Mucosa of gallbladder (tissue), 1 donor: ENCODE measurements at places on chromosomes 1 and 21. TPM values are rescaled to one million over a fixed set of nuclear protein-coding genes. Genes with fewer than 3 reads are reported as not detected.

DNA sequence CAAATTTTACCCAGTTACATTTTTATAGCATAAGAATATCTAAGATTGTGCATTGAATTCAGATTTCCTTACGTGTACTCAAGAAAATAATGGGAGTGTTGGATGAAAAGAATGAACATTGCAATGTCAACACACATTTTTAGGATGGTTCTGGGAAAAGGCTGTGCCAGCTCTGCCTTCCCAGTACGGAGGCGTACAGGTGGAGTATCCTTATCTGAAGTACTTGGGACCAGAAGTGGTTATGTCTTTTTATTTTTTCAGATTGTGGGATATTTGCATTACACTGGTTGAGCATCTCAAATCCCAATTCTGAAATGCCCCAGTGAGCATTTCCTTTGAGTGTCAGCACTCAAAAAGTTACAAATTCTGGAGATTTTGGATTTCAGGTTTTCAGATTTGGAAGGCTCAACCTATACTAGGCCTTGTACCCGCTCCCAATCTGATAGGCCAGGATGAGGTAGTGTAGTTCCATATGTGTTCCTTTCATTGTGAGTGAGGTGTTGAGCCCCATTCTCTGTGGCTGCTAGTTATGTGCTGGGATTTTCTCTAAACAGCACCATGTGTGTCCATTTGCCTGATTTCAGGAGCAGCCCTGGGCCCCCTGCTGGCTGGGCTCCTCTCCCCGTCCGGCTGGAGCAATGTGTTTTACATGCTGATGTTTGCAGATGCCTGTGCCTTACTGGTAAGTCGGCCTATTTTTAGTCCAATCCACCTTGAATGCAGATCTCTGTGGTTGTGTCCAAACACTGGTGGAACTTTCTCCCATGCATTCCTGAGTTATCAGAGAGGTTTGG, 60.8 kb downstream of the SLC37A1 start:
- DNase-seq: no peak

- DNase-seq: no peak
Measured at GRCh38 chr1:210940081-210940617, 193.8 kb downstream of the KCNH1 start.

DNA sequence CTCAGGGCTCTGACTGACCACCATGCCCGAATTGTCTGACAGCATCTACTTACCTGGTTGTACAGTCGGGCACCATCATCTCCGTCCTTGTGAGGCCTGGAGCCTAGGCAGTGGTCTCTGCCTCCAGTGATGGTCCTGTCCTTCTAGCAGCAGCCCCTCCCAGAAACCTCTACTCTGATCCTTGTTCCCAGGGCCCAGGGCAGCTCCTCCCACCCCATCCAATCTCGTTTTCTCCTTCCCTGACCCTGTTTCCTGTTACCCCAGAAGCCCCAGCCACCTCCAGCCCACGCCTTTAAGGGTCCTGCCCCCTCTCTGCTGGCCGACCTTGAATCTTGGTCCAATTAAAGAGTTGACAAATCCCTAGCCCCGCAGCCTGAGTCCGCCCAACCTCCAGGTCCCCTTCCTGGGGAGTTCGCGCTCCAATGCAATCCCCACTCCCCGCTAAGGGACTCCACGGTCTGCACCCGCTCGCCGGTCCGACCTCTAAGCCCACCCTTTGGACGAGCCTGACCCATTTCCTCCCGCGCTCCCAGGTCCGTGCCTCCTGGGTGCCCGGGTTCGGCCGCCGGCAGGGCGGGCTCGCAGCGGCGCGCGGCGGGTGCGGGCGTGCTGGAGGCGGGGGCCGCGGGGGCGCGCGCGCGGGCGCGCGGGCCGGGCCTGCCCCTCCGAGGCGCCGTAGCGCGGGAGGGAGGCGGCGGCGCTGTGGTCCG, at the start of gene B4GALT2:
B4GALT2 (plus strand) TSS at position 660 of the 710 bp plus-strand sequence. CDS start 1,951 bp downstream, outside the sequence.
- DNase-seq: no peak

GRCh38 chr21:14736672-14737071, 190.6 kb upstream of the SAMSN1 start:
- DNase-seq: no peak

GRCh38 chr1:205565799-205566198, 61.3 kb downstream of the CDK18 start:
- no peak for DNase-seq

DNA sequence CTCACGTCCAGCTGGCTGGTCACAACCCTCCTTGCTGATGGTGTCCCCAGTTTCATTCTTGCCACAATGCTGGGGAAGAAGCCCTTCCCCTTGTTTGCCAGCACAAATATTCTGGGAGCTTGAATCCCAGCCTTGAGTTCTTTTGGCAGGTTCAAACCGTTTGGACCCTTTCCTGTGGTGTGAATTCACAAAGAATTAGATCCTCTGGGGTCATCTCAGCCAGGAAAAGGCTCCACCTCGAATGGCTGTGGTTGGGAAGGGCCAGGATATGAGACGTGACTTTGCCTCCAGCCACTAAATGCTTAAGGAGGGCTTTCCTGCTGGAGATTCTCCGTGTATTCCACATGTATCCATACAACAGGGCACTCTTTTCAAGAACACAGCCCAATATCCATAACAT, 66.9 kb downstream of the MRPL37 start:
- no peak for DNase-seq

Gene ALDH9A1
- total RNA-seq: 77.3 TPM

Gene ZBED6
- total RNA-seq: 35.1 TPM
